ENCODE measurements at places on chromosomes 5 and 9.

- DNase-seq: peak; percentile 86
These were observed 5.5 kb upstream of the AQP3 start for GRCh38 chr9:33452828-33453271.

DNA sequence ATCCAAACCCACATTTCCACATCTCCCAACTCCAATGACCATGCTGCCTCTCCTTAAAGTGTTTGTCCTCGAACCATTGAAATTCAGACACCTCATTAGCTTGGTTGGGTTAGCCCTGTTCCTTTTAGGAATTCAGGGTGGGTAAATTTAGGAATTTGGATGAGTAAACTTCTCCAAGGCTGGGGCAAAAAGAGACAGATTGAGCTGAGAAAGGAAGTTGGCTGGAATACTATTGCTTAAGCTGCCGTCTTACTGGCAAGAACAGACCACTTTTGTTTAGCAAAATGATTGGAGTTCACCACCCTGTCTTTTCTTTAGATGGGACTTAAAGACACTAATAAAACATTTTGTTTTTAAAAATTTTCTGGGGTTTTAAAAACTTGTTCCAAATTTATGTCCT is 143.6 kb upstream of the GDNF start:
- no peak for DNase-seq

DNA sequence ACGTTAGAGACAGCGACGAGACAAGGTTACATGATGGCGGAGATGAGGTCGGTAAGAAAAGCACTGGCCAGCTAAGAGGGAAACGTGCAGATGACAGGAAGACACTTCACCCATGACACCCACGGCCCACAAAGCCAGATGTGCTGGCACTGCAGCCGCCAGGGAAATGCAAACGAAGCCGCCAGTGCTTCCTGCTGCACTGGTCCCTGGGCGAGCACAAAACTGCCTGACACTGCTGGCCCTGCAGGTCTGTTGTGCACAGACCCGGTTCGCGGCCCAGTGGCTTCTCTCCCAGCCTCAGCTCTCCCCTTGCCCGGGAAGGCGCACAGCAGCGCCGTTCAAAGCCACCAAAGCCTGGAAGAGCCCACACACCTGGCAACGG is 20.3 kb downstream of the QSOX2 start:
- no peak for DNase-seq

GRCh38 chr5:142095035-142095434 is 13.5 kb upstream of the NDFIP1 start:
- no peak for DNase-seq

GRCh38 chr5:174553556-174553955 is 170.8 kb upstream of the MSX2 start:
- no peak for DNase-seq

DNA sequence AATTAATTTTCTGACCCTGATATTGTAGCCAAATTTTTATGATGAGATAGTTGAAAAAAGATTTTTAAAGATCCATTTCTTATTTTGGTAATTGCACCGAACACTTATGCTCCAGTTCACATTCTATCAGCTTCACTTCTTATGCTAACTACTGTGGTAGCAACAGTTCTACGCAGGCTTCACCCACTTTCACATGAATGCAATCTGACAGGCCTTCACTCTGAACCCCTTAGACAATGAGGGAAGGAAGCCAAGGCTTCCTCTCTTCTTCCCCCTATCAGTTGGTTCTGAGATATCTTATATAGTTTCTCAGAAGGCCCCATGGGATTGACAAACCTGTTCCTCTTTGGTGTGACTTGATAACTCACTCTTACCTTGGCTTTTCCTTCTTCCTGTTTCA is 185.8 kb downstream of the CETN3 start:
- no peak for DNase-seq

- DNase-seq: no peak
These were observed 49.6 kb downstream of the APC start for GRCh38 chr5:112787261-112787660.

DNA sequence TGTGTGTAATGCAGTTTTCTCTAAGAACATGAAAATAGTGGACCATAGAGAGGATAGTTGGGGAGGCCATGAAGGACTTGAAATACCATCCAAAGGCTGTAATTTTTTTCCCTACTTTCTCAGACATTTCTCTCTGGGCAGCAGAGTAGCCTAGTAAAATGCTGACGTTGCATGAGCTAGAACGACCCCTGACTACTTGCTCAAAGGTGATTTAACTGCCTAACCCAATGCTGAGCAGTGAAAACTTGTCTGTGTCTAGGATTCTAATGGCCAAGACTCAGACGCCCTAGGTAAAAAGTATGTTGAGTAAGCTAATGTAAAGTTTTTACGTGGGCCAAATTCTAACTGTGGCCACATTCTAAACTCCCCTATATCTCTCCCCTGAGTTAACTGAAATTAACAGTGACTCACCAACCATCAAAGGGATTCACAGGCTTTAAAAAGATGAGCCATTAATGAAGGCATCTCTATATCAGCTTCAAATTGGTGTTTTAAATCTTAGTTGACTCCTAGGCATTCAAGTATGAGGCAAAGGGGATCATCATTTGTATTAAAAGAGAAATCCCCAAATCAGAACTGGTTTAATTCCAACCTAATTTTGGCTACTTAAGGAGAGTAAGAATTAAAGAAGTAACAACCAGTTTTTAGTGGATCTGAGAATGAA is 121.0 kb upstream of the GAS1 start:
- DNase-seq: no peak

- no peak for DNase-seq
These were observed 11.4 kb upstream of the NDST1 start for GRCh38 chr5:150496534-150496933.

GRCh38 chr9:132461971-132462370 is 52.0 kb downstream of the CFAP77 start:
- DNase-seq: no peak

DNA sequence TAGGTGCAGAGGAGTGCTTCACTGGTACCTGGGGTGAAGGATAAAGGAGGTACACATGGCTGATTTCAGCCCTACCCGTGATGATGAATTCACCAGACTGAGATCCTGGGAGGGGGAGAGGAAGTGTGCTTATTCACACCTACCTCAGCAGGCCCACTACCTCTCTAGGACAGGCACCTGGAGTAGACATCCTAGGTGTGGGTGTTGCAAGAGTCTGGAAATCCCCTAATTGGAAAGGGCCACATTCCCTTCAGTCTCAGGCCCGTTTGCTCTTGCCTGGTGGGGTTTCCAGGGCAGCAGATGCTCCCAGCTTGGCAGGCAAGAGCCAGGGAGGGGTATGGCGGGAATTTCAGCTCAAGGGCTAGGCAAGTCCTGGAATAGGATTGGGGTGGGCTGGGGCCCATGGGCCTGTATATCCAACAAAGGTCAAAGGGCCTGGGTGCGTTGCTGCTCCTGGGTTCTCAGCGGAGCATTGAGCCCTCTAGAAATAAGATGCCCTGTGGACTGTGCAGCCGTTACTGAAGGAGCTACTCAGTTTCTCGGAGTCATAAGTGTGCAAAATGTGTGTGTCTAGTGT is 5.8 kb upstream of the CCL21 start:
- no peak for DNase-seq

GRCh38 chr5:73722231-73722630 is 96.2 kb downstream of the ARHGEF28 start:
- no peak for DNase-seq

DNA sequence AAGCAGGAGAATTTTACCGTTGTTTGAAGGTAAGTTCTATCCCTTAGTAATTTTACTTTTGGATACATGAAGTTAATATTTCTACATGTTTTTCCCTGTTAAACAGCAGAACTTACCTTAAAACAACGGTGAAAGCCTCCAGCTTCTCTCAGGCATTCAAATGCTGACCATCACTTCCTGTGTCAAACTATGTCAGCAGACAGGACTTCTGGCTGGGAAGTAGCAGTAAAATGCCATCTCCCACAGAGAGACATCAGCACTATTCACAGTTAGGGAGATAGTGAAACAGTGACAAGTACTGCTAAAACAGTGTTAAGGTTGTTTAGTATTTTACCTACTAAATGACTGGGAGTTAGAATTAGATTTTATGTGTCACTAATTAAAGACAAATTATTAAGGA is 34.2 kb upstream of the GOLGA1 start:
- no peak for DNase-seq

- no peak for DNase-seq
These were observed 17.2 kb upstream of the PDCD1LG2 start for GRCh38 chr9:5492965-5493678.
